ENCODE measurements at places on chromosomes 6 and 20.

DNA sequence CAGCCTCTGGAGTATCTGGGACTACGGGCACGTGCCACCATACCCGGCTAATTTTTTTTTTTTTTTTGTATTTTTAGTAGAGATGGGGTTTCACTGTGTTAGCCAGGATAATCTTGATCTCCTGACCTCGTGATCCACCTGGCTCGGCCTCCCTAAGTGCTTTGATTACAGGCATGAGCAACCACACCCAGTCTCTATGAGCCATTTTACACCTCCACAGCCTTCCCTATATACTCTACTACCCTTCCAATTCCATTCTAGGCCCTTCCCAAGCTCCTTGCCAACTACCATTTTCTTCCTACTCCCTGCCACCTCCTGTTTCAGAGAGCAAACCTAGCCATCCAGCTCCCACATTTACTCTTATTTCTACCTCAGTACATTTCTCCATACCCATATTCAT is 7.7 kb upstream of the HLA-DMA start:
- no peak for DNase-seq

DNA sequence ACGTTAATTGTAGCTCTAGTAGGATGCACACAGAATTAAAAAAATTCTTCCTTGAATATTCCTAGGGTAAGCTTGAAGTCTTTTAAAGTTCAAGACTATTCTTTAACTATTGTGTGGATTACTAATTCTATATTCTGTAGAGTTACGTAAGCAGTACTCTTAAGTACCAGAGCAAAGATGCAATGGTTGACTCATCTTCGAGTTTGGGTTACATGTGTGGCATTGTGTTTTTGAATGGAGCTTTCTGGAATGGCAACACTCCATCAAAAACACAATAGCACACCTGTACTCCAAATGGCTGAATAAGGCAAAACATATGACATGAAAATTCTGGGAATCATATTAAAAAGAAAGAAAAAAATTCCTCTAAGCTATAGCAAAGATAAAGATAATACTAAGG is 33.5 kb upstream of the CEP162 start:
- no peak for DNase-seq

DNA sequence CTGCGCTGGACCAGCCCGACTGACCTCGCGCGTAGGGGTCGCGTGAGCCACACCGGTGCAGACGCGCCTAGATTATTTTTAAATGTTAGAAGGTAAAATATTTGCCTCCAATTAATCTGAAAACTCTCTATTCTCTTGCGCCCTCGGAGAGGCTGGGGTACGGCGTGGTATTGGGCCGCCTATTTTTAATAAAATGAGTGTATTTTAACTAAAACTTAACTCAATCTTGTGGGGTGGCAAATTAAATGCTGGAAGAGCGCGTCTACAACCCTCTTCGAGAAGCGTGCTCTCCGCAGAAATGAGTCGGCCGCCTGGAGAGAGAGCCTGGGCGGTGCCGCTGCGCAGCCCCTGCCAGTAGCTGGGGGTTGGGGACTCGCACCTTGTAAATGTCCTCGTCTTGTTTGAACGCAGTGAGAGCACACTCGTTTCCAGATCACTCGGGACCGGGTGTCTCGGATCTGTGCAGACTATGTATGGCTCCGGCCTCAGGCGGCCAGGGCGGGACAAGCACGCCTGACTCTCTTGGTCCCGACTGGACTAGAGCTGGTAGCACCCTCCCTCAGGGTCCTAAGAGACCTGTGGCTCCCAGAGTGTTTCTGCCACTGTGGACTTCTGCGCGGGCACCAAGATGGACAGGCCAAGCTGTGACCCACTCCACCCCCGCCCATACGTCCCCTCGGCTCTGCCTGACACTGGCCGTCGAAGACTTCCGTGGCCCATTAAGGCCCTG is 2.0 kb upstream of the MAFB start:
- DNase-seq = no peak

DNA sequence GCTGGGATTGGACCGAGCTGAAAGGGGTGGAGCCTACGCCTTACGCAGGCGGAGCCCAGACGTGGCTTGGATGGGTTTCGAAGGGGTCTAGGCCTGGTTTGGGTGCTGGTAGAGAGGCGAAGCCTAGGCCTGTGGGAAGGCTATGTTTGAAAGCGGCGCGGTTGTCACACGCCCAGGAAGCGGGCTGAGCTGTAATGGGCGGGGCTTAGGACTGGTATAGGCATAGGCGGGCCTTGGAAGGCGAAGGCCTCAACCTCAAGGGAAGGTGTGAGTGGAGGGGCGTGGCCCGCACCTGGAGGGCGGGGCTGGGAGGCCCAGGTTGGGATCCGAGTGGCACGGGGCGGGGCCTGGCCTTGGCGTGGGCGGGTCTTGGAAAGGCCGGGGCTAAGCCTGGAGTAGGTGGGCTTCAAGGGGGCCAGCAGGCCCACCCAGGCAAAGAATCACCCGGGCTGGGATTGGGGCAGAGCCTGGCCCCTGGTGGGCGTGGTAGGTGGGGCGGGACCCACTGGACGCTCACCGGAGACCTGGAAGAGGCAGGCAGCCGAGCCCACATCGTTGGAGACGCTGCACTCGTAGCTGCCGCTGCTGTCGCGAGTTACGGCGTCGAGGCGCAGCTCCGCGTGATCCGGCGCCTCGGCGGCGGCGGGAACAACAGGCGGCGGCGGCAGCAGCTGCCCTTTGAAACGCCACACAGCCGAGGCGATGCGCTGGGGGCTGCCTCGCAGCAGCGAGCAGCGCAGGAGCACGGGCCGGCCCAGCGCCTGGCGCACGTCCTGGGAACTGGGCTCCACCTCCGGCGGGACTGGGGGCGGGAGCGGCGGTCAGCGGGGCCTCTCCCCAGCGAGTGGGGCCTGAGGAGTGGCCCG is 49.0 kb downstream of the MDGA1 start:
- DNase-seq = no peak

DNA sequence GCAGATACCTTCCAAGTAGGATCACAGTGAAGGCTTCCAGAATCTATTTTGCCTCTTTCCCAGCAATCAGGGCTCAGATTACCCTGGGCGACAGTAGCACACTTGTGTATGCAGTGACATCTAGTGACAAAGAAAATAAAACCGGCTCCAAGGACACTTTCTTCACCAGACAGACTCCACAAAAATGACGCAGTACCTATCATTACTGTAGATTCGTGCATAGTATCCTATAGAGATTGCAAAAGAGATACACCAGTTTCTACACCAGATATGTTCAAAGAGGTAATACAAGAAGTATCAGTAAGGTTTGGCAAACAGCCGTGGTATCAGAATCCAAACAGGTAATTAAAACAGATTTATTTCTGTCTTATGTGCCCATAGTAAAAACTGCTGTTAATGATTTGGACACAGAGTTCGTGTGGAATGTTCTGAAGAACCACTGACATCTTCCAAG is 600.4 kb upstream of the JAG1 start:
- no peak for DNase-seq

DNA sequence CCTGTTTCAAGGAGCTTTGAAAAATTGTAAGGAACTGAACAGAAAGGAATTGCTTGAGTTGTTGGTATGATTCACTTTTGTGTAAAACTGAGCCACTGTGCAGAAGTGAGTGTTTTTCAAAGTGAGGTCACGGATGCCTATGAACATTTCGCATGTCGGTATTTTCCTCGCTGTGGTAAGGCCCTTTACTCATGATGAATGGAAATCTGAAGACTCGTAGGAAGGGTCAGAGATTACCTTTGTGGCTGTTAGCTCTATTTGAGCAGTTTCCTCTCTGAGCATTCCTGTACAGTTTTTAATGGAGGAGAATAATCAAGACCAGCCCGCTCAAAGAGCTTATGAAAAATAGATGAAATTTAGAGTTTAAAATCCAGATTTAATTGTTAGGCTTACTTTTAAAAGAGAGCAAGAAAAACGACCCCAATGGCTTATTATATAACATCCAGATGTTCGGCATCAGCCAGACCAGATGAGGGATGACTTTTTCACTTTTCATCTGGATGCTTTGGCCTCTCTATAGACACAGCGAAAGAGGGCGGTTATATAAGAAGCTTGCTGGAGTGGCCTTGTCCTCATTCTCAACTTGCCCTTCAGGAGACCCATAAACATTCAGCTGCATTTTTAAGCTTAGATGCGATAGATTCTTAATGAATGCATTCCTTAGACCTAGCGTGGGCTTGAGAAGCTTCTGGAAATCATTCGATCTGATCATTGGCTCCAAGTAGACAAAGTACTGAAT is 99.5 kb downstream of the CD83 start:
- no peak for DNase-seq

GRCh38 chr6:63263444-63263843 is 52.2 kb downstream of the FKBP1C start:
- no peak for DNase-seq

DNA sequence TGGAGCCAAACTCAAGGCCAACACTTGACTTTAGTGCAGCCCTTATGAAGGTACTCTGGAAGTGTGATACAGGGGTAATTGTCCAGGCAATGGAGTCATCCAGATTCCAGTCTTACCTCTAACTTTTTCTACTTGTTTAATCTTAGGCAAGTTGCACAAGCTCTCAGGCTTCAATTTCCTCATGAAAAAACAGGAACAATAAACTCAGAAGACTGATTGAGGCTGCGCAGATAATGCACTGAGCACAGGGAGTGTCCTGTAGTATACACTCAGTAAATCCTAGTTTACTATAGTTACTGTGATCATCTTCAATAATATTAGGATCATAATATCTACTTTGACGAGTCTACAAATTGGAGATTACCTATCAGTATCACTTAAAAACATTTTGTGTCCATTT is 127.5 kb upstream of the SMLR1 start:
- no peak for DNase-seq

DNA sequence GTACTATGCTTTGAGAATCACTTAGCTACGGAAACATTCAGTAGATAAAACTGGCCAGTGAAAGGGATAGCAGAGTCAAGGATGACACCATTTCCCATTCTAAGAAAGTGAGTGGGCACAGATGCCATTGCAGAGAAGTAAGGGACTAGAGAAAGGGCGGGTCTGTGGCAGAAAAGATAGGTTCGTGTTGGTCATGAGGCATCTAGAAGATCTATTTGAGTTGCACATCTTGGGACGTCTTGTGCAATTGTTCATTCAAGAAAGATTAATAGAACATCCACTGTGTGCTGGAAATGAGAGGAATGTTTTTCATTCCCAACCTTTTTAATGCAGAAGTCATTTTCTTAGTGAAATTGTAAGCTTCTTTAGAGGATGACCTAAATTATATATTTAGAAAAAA is 161.7 kb downstream of the PLCB1 start:
- no peak for DNase-seq

DNA sequence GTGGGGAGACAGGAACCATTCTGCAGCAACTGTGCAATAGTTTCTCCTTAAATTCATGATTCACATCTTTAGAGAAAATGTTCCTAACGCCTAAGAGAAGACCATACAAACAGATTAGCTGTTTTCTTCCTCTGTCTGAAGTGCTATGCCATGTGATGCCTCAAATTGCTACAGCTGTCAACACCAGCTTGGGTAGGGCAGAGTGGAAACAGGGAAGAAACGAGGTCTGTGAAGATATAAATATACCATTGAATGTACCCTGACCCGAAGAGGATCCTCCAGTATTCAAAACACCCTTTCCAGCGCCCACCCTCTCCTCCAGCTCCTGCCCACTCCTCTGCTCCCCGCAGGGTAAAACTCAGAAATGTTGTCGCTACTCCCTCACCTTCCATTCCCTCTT is 40.3 kb upstream of the PRND start:
- DNase-seq = no peak

- DNase-seq = no peak
Measured at GRCh38 chr20:42688576-42688975, 501.1 kb downstream of the PTPRT start.
